ENCODE measurements at places on chromosomes 12 and 14.
A peak's percentile ranks its signal among the peaks of the same experiment; 100 is the strongest.

DNA sequence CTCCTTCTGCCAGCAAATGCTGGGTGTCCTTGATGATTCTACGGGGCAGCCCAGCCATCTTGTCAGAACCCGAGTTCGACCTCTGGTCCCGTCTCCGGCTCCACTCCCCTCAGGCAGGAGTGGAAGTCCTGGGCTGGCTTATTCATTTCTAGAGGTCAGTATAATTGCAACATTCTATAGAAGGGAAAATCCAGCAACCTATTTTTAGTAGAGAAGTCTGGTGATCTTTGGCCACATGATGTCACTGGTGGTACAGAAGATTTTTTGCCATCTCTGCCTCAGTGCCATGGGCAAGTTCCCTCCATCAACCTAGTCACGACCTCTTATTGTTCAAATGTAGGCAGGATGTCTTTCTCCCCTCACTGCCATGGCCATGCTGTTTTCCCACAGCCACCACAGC is 22.4 kb downstream of the OR10G2 start:
- DNase-seq, result no peak

DNA sequence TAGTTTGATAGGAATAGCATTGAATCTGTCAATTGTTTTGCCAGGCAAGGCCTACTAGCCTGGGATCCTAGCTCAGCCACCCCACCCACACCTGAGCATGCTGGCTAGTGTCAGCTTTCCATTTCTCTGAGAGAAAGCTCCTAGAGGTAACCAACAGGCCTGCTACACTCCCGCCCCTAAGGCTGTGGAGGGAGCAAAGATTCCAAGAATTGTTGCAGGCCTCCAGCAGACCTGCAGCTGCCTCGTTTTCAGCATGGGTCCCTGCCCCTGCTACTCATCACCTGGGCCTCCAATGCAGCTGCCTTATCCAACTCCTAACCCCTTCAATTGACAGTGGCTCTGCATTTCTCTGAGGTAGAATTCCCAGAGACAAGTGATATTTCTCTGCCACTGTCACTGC is 852.4 kb upstream of the MDGA2 start:
- DNase-seq, result no peak

GRCh38 chr12:112285600-112286401 is 96.4 kb downstream of the HECTD4 start:
- no peak for DNase-seq

DNA sequence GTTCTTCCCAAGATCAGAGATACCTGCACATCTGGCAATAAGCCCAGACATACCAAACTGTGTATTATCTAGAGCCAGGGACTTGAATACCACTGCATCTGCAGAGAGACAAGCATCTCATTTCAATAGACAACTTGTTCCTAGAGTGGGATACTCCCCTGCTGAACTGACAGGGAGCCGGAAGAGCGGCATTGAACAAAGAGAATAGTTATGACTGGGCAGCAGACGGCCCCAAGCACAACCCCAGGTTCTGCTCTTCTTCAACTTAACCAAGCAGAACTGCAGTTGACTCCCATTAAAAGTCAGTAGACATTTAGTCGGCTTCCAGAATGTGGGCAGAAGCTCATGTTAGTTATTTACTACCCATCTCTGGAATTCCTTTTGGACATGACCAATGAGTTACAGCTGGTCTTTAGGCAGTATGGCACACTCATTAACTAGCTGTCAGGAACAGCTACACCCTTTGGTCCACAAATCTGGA is 112.9 kb downstream of the HMGA2 start:
- DNase-seq, result no peak

GRCh38 chr12:94941440-94941862 is 62.0 kb downstream of the NDUFA12 start:
- peak; percentile 56 for DNase-seq

- no peak for DNase-seq
Measured at GRCh38 chr12:131366261-131366871, 344.5 kb upstream of the SFSWAP start.

- DNase-seq, result no peak
Measured at GRCh38 chr12:95908573-95908972, 33.8 kb downstream of the CCDC38 start.

GRCh38 chr12:47107446-47107845 is 27.7 kb upstream of the AMIGO2 start:
- DNase-seq, result no peak

Data from smooth muscle cell of the brain vasculature (primary cell).